ENCODE measurements at places on chromosomes 6 and 20.

GRCh38 chr6:19849196-19849595 is 12.0 kb downstream of the ID4 start:
- no peak for DNase-seq

DNA sequence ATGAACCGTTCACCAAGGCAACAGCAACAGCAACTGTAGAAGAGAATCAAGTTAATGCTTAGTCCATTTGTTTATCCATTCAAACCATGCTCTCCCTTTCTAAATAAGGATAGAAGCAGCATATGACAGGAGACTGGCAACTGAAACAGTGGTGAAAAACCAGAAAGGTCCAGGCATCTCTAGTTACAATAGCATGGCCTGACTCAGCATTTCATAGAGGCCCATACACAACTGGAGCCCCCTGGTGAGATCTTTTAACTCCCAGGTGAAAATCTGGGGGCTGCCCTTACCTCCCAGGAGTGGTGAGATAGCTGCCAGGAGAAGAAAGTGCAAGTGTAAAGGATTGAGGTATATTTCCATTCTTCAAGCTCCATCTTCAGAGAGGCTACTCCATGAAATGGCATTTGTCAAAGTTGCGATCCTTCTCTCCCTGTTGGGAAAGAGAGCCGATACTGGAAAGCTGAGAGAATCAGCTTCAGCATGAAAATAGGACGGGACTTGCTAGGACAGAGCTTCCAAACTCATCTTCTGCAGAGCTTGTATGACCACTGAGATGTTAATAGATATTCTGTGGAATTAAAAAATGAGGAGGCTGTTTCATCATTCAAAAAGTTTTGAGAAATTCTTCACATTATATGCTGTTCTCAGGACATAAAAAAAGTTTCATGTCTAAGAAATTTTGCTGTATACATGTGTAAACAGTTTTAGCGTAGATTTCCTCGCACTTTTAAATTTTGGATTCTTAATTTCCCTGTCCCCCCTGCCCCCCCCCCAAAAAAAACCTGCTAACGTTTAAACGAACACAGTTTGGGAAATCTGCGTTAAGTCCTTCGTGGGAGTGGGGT is 10.9 kb upstream of the SLC2A12 start:
- DNase-seq: no peak

DNA sequence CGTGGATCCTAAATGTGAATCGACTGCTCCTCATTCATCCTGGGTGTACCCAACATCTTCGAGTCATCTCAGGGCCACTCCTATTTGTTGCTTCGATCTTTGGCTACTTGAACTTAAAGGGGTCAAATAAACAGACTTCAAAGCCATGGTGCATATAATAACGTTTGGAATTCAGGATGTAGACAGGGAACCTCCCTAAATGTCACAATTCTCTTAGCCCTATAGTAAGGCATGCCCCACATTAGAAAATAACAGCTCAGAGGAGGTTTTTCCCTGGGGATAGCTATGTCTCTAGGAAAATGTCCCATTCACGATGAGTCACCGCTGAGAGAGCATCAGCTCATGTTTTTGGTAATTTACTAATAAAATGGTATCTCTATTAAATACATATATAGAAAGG is 54.8 kb upstream of the BMP6 start:
- DNase-seq: no peak

DNA sequence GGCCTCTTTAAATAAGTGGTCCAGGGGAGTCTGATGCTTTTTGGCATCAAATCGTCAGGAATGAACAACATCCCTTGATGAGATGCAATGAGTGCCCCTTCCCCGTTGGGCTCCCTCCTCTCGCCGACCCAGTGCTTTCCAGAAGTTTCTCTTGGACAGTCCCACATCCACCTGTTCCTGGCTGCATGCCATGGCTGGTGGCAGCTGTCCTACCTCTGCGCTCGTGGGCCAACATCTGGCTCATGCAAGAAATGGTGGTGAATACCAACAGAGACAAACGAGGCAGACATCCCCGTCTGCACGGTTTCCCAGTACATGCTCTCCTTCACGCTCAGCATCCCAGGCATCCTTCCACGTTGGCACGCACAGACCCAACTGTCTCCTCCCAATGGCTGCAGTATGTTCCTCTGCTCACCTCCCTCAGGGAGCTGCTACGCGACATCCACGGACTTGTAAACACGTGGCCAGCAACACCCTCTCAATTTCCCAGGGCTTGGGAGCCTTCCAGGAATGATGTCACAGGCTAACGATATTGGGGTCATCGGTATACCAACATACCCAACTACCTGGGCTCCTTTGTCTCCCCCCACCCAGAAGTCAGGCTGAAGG is 37.5 kb downstream of the PPP1R3G start:
- no peak for DNase-seq

DNA sequence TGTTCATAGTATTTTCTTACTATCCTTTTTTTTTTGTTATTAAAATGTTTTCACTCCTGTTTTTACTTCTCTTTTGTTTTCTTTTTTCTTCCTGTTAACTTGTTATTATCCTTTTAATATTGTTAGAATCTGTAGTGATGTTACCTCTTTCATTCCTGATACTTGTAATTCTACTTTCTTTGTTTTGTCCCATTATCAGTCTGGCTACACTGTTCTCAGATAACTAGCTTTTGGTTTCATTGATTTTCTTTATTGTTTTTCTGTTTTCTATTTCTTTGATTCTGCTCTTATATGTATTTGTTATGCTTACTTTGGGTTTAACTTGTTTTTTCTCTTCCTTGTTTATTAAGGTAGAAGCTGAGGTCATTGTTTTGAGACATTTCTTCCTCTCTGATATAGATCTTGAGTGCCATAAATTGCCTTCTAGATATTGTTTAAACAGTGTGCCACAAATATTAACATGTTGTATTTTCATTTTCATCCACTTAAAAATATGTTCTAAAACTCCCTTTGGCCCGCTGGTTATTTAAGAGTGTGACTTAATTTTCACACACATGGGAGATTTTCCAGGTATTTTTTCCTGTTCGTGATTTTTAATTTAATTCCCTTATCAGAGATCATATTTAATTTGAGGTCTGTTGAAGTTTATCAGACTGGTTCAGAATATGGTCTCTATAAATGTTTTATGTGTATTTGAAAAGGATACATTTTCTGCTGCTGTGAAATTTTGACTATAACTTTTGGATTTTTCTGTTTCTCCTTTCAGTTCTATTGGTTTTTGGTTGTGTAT is 6.7 kb downstream of the XRN2 start:
- no peak for DNase-seq

DNA sequence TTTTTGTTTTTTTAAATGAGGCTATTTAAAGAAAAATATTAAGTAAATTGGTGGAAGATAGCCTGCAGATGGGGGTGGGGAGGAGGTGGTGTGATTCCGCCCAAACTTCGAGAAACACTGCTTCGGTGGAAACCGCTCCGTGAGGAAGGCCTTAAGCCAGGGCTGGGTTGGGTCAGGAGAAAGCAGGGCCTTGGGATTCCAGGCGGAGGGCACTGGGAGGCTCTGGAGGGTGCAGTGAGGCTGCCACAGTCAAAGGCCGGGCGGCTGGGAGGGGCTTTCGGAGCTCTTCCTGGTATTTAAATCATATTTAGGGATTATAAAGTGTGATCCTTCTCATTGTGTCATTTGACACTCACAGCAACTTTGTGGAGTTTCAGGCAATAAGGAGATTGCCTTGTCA is 22.2 kb upstream of the SCRT2 start:
- no peak for DNase-seq

DNA sequence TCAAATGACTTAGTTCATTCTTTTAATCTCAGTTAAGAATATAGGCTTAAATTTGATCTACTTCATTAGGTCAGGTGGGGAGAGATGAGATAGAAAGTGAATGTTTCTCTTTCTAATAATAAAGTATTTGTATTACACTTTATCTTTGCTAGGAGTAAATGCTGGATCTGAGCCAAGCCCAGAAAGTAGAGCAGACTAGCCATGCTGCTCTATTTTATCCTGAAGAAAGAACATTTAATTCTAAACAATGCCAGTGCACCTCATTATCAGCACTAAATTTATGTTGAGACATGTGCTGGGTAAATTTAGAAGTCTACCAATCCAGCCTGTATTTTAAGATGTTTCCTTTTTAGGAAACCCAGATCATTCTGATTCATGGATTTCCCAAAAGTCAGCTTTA is 43.5 kb downstream of the AKIRIN2 start:
- no peak for DNase-seq

GRCh38 chr6:71967436-71967835 is 81.1 kb downstream of the RIMS1 start:
- no peak for DNase-seq

DNA sequence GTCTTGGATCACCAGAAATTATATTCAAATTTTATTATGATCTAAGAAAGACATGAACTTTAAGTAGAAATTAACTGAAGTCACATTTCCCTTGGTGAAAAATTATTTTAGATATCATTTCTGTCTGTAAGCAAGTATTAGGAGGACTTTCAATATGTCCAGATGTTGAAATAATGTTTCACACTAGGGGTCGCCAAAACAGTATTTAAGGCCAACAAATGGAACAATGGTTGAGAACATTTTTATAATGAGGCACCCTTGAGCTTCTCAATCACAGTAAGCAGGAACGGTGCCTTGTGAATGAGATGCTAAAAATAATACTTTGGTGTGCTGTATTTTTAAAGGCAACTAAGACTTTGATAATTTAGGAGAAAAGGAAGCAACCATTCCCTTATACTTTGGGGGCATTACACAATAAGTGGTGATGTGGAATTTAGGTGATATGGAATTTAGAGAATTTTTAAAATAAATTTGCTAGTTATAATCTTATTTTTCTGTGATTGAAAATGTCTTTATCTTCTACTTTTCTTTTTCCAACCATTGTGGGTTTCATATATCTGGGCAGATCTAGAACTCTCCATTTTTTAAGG is 9.6 kb upstream of the SF3B5 start:
- DNase-seq: no peak

GRCh38 chr6:111301946-111302345 is 181.1 kb downstream of the REV3L start:
- DNase-seq: no peak

DNA sequence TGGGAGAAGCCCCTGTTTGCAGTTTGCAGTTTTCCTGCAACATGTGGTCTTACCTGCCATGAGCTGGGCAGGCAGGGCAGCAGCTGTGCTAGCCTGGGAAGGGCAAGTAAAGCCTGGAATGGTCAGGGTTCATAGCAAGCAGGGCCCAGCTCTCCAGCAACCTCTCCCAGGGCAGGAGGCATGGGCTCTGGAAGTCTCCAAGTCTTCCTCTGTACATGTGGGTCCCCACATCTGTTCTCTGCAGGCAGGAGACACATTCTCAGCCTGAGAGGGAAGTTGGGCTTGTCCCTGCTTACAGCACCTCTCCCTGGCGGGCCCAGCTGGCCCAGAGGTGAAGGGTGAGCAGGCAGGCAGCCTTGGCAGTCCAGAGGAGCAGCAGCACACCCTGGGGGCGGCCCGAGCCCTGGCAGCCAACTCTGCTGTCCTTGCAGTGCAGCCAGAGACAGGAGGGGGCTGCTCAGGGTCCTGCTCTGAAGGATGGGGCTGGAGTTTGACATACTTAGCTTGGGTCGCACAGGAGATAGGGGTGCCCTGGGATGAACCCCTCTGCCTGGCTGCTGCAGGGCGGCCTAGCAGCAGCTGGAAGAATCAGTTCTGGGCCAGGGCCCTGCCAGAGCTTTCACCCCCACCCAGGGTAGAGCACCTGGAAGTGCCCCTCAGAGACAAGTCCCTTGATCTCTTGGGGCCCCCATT is 176.0 kb downstream of the MRPL14 start:
- no peak for DNase-seq

DNA sequence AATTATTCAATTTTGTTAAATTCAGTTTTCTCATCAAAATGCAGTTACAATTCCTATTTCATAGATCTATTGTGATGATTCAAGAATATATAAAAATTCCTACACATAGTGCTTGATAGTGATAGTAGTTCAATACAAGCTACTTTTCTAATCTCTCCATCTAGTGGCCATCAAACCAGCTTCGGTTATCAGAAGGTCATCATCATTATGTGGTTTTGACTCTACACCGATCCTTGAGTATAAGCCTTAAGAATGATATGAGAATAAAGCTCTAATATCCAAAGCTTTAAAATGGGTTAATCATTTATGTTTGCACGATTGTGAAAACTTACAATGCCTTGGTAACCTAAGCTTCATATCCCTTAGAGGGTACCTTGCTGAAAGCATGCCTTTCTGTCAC is 167.5 kb upstream of the PREP start:
- no peak for DNase-seq

DNA sequence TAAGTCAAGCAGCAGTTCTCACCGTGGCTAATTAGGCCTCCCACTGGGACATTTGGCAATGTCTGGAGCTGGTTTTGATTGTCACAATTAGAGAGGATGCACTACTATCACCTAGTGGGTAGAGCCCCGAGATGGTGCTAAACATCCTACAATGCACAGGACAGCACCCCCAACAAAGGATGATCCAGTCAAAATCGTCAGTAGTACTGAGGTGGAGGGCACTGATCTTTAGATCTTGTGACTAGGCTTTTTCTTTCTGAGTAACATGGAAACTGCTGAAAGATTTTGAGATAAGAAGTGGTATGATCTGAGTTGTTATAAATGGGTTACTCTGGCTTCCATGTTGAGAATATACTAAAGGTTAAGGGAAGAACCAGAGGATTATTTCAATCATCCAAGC is 12.0 kb downstream of the UBD start:
- no peak for DNase-seq

- DNase-seq: no peak
Observed at GRCh38 chr6:154998855-154999254, 3.7 kb downstream of the TIAM2 start.

- DNase-seq: no peak
Observed at GRCh38 chr6:43186019-43186418, 4.0 kb downstream of the CUL9 start.

DNA sequence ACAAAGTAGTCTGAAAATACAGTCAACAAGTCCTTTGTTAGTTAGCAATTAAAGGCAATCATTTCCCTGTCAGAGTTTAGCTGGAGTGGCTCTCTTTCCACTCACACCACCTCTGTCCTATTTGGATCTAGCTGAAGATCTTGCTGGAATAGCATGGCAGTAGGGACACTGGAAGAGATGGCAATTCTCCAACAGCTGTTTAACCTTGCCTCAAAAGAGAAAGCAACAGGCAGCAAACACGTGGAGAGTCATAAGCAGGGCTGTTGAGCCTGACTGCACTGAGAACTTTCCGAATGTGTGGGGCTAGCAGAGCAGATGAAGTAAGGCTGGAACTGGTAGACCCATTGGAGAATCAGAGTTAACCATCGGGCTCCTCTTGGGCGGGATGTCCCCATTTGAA is 38.0 kb upstream of the PRSS35 start:
- DNase-seq: no peak

DNA sequence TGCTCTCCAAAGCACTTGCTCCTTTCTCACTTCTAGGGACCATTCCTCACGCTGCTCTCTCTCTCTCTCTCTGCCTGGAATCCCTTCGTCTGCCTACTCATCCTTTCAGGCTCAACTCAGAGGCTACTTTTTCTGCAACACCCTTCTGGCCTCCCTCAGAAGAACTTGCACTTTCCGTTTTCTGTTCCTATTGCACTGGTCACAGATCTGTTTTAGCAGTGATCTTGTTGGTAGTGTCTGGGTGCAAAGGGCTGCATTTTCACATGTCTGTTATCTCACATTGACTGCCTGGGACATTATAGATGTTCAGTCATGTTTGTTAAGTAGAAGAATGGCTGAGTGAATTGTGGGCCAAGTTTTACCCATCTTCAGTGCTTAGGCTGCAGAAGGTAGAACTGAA is 63.5 kb downstream of the RIN2 start:
- DNase-seq: no peak

All from stimulated activated CD8-positive, alpha-beta memory T cell treated with anti-CD3 and anti-CD28 coated beads, Interleukin-2, amount 100 ng/mL, for 1 hour (primary cell).